Stimulated activated CD4-positive, alpha-beta T cell treated with anti-CD3 and anti-CD28 coated beads, Interleukin-12 subunit alpha, Interleukin-12 subunit beta, amount 100 ng/mL, for 4 hours (primary cell): ENCODE measurements at places on chromosomes 6 and 20.
A peak's percentile ranks its signal among the peaks of the same experiment; 100 is the strongest.

DNA sequence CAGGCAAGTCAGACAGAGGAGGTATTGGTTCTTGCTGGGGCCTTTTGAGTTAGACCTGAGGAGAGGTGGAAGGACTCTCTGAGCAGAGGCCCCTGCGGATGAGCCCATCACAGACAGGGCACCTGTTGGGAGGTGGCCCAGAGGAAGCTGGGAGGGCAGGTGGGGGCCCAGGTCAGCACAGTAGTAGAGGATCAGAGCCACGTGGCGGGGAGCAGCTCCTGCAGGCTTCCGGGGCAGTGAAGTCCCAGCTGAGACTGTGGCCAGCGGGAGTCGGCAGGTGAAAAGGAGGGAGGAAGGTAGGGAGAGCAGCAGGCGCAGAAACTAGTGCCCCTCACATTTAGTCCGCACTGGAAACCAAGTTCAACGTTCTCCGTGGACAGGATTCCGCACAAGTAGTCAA, 61.8 kb downstream of the RSPH3 start:
- DNase-seq, result no peak

GRCh38 chr20:1803061-1803931, 91.9 kb upstream of the SIRPA start:
- DNase-seq, result no peak

DNA sequence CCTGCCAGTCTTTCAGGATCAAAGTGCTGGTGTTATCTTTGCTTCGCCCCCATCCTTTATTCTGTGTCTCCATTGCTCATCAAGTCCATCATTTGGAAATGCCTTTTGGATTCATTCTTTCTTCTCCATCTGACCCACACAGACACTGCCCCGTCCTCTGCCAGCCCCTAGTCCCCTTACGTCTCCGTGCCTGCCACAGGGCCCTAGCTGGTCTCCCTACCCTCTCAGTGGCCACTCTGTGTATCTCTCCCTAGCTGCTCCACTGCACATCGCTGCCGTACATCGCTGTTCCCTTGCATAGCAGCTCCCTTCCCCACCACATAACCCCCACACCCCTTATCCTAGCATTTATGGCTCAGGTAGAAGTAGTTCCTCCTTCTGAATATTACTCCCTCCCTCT, 15.7 kb downstream of the PPP1R3G start:
- no peak for DNase-seq

- no peak for DNase-seq
Observed at GRCh38 chr20:32638848-32639247, 34.9 kb downstream of the C20orf203 start.

GRCh38 chr6:14706378-14706929, 539.4 kb upstream of the JARID2 start:
- DNase-seq, result peak; percentile 63
